Stromal cell of bone marrow (primary cell): ENCODE measurements at places on chromosomes 2 and 18.

DNA sequence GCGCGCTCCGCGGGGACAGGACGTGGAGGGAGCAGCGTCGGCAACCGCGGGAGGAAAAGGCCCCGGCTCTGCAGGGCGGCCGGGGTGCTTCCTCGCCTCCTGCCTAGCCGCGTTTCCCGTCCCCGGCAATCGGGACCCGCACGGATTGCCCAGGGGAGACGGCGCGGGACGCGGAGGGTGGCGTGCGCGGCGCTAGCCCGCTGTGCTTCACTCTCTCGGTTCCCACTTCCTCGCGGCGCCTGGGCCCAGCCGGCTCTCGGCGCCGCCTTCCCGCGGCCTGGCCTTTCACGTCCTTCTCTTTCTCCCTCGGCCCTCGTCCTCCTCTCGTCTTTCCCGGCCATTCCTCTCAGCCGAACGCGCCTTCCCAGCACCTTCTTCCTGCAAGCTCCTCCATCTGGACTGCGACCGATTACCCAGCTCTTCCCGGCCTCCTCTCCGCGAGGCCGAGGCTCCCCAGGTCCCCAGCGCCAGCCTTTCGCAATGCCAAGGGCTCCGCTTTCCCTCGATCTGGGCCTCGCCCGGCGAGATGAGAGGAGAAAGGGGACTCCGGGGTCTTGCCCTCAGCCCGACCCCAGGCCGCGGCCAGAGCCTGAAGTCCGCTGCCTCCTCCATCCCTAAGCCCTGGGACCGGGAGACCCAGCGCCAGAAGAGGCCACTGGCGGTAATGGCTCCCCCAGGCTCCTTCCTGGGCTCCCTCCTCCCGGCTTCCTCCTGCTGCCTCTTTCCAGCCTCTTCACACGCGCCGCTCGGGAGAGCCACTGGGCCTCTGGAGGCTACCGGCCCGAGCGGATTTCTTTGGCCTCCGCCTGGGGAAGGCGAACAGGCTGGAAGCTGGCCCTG is 34.3 kb upstream of the ATP6V1B1 start:
- DNase-seq: no peak

- DNase-seq: no peak
These were observed 7.7 kb downstream of the SGO2 start for GRCh38 chr2:200533754-200534153.

DNA sequence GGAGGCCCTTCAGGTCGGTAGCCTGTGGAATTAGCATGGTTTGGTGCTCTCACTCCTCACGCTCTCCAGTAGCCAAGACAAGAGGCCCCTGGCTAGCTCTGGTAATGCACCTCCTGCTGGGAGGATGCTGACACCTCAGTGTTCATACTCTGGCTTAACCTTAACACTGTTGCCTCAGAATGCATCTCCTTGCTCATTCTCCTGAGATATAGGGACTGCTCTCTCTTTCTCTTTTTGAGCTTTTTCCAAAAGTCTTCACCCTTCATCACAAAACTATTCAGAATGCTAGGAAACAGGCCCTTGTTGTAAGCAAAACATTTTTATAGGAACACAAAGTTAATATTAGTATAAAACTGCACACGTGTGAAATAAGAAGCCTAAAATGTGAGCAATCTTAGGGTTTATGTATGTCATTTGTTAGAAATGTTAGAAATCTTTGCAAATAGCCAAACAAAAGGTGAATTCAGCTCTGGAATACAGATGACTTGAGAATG is 17.3 kb upstream of the IMPA2 start:
- DNase-seq: no peak

DNA sequence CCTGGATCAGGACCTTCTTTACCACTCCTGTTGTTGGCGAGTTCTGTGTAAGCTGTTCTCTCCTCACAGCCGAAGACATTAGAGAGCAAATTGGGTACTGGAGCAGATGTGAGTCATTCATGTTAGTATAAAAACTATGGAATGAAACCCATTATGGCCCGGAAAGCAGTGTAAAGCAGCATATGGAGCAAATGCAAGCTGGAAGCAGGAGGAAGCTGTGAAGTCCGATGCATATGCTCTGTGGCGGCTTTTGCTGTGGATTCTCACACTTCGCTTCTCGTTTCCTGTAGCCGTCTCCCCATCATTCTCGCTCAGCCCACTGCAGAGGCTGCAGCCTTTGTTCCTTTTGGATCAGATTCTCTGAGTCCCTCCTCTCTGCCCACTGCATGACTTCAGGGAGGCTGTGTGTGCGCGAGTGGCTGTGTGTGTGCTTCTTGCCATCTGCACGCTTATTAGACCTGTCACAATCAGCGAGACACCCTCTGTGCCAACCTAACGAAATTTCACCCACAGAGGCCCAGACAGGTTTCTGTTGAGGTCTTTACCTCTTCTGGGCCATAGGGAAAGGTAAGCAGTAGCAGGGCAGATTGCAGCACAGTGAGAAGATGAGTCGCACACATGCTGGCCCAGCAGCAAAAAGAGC is 3.3 kb upstream of the GALNT14 start:
- no peak for DNase-seq

DNA sequence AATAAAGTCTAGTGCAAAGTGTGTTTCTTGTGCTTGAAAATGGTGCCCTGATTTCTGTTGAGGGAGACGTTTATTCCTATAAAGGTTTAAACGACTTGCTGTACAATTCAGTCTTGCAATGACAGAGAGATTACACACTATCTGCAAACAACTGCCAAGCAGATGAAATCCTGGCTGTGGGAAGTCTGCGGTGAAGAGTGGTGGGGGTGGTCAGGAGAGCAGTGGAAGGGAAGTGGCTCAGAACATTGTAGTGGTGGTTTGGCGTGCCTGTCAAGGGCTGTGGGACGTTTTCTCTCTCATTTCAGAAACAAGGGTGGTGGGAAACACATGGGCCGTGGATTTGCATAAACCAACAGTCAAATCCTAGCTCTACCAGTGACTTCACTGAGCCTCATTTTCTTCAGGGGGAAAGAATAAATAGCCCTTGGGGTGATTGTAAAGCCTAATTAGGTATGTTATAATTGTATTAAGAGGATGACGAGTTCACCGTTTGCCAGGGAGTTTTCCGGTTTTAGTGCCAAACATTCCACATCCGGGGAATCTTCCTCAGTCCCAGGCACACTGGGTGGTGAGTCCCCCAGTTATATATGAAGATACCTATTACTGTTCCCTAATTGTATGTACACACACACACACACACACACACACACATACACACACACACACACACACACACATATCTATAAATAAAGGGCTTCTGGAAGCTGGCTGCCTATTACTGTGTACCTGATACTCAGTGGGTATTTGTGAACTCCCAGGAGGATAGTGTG is 115.0 kb downstream of the SPTBN1 start:
- DNase-seq: peak; percentile 79

- DNase-seq: no peak
These were observed 83.1 kb downstream of the FAM210A start for GRCh38 chr18:13643261-13643751.

DNA sequence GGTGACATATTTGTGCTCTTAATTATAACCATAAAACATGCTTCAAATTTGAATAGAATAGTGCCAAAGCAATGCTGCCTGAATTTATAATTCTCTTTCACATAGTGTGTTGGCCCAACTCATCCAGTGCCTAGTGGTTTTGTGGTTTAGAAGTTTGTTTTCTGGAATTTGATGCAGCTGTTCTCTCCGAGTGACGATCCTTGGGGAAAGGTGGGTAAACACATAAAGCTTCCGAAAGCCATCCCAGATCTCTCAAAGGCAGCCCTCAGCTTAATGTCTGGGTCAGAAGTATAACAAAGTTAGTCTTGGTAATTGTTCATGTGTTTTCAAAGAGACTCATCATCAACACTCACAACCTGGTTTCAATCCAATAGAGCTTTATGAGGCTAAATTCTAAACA is 235.6 kb upstream of the CDH2 start:
- DNase-seq: no peak

DNA sequence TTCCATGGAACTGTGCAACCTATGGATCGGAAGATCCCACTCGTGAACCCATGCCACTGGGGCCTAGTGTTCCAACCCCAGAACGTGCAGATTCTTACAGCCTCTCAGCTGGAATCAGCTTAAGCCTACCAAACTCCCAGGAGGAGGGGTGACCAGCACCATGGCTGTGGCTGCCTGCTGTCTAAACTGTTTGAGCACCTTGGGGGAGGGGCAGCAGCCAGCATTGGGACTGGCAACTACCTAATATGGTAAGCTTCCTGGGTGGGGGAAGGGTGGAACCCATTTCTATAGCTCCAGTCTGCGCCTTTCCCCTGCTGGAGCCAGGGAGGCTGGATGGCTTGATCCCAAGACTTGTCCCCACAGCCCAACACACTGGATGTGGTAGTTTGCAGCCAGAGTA is 10.7 kb upstream of the POLE4 start:
- no peak for DNase-seq

- DNase-seq: no peak
These were observed 780 bp downstream of the SRD5A2 start for GRCh38 chr2:31579996-31580320.

- DNase-seq: no peak
These were observed 159.9 kb downstream of the ACTR3 start for GRCh38 chr2:114049826-114050225.

DNA sequence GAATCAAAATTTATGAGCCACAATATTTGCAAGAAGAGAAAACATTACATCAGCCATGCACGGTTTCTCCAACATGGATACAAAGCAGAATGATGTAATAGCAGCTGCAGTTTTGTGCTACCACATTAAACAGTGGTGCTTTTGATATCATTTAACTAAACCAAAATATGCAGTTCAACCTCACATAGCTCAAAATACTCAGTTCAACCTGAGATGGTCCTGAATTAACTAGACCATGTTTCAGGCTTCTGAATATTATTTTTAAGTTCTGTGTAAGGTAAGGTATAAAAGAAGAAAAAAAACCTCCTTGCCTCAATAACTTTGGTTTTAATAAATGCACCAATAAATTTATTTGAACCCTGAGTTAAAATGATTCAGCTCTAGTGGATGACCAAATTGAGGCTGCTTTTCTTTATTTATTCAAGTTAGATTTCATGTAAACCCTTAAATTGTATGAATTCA is 18.8 kb upstream of the TSPYL6 start:
- peak; percentile 56 for DNase-seq

- no peak for DNase-seq
These were observed 478.1 kb upstream of the CHAC2 start for GRCh38 chr2:53289309-53290006.

- no peak for DNase-seq
These were observed 19.1 kb upstream of the MAP4K4 start for GRCh38 chr2:101678379-101678778.

DNA sequence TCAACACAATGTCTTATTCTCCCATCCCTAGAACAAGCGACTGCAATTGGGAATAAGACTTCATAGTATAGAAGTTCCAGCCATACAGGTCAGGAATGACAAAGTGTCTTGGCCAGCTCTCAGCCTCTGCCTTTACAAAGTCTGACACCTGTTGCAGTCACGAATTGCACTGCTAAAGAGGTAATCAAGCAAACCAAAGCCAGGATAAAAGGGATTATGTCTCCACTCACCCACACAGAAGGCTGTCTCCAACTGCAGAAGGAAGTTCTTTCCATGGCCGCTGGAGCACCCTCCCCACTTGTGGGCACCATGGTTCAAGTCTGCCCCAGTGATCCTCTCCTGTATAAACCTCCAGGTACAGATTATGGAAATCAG is 114.8 kb upstream of the PKDCC start:
- DNase-seq: no peak

DNA sequence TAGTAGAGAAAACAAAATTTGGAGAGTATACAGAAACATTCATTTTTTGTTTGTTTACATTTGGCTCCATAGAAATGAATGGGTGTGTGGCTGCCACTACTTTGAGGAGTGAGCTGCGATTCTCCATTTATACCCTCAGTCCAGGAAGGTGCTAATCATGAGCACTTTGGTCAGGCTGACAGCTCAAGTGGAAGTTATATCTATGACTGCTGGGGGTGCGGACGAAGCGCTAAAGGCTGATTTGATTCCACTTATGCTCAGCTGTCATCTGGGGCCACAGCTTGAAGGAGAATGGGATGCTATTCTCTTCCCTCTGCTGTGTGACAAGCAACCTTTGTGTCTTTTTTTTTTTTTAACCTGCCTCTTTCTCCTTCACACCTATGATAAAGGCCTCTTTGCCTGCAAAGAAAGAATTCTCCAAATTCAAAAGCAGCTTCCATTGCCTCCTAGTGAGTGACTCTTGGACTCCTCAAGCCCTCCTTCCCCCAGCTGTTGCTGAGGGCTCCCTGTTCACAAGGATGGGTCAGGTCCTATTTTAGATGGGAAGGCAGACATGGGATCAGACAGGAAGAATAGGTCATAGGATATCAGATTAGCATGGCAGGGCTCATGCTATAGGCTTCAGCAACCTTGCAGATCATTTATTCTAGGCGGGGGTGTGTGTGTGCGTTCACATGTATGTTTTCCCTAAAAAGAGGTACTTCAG is 201.6 kb downstream of the SETBP1 start:
- no peak for DNase-seq

DNA sequence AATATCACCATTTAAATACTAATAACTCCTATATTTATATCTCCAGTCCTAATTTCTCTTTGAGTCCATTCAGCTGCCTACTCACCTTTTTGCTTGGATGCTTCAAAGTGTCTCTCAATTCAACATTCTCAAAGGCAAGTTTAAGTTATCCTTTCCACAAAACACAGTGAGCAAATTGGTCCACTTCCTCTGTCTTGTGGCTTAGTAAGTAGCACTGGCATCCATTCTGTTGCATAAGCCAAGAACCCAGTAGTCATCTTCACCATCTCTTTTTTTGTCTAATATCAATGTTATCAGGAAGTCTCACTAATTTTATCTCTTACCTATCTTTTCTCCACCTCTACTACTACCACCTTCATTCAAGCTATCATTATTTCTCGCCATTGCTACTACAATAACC is 27.4 kb upstream of the IL1RL1 start:
- no peak for DNase-seq

- DNase-seq: no peak
These were observed 66.0 kb upstream of the ACSL3 start for GRCh38 chr2:222794585-222795449.

DNA sequence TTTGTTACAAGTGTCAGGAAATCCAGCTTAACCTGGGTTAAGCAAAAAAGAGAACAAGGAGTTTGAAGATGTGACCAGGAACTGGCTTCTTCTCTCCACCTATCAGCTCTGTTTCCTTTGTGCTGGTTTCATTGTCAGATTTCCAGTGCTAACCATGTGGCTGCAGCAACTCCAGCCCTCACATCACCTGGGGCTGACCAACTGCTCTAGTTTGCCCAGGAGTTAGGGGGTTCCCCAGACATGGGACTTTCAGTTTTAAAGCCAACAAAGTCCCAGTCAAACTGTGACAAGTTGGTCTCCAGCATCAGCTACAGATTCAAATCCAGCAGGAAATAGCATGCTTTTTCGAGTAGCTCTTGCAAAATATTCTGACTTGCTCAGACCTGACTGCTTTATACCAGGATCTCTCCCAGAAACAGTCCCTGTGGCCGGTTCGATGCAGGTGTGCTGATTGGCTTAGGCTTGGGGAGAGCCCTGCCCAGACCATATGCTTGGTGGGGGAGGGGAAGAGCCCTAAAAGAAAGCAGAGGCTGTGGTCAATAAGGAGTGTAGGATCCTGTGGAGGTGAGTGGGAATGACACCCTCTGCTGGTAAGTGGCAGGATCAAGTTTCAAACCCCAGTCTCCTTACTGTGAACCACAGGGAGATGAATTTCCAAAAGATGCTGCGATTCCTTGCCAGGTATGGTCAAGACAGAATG is 49.5 kb downstream of the KCNE4 start:
- DNase-seq: no peak

GRCh38 chr18:36120297-36120696 is 8.8 kb downstream of the SLC39A6 start:
- DNase-seq: no peak
